Stimulated activated CD4-positive, alpha-beta T cell treated with anti-CD3 and anti-CD28 coated beads, TNF-alpha, amount 100 ng/mL, for 24 hours (primary cell): ENCODE measurements at places on chromosomes 1 and 21.
A peak's percentile ranks its signal among the peaks of the same experiment; 100 is the strongest.

GRCh38 chr1:234933475-234933874 is 195.2 kb downstream of the TOMM20 start:
- no peak for DNase-seq

- no peak for DNase-seq
Measured at GRCh38 chr1:119550381-119550780, 43.4 kb downstream of the HSD3B1 start.

DNA sequence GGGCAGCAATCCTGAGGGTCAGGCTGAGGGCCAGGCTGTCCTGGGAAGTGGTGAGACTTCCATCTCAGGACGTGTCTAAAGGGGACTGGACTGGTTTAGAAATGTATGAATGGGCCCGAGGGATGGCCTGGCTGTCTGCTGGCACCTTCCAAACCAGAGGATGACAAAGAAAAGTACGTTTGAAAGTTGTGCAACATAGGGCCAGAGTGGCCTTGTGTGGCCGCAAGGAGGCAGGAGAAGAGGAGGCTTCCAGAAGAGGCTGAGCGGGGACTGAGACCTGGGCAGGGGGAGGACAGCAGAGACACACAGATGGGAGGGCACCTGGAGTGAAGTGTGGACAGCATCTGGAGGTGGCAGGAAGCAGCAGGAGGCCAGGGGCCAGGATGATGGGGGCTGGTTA is 2.6 kb upstream of the SYTL1 start:
- no peak for DNase-seq

GRCh38 chr1:18149027-18149641 is 41.5 kb downstream of the IGSF21 start:
- no peak for DNase-seq

GRCh38 chr1:200266871-200267270 is 143.0 kb downstream of the ZNF281 start:
- no peak for DNase-seq

DNA sequence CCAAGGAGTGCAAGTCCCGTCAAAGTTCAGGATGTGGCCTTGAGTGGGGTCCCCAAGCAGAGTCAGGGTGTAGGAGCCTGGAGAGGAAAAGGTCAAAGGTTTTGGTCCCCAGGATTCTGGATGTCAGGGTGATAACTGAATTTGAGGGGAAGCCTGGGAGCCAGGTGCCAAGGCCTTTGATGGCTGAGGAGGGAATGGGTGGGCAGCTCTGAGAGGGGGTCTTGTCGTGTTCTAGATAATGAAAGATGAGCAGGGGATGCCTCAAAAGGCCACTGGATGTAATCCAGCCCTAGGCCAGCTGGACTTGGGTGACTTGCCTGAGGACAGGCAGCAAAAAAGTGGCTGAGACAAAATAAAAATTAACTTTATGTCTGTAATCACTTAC is 27.5 kb upstream of the KCNA2 start:
- no peak for DNase-seq

GRCh38 chr1:88180449-88181108 is 503.5 kb upstream of the PKN2 start:
- DNase-seq = peak; percentile 23

DNA sequence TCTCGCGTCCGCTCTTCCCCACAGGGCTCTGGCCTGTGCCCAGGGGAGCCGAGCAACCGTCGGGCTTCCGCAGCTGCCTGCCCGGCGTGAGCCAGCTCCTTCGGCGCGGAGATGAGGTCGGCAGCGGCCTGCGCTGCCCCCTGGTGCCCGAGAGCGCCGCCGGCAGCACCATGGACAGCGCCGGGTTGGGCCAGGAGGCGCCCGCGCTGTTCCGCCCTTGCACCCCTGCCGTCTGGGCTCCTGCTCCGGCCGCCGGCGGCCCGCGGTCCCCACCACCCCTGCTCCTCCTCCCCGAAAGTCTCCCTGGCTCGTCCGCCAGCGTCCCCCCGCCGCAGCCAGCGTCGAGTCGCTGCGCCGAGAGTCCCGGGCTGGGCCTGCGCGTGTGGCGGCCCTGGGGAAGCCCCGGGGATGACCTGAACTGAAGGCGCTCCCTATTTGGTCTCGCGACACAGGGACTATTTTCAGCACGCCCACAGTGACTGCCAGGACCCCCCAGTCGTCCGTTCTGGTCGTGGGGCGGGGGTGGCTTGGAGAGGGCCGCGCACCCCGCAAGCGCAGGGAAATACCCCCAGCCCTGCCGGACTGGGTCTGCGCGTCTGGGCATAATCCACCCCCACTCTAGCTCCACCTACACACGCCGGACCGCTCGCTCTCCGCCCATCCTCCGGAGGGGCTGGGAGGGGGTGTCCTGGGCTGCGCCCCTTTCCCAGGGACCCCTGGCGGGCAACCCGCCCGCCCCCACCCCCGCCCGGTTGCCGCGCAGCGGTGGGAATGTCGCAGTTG is 1.3 kb downstream of the HES3 start:
- DNase-seq = peak; percentile 56

- no peak for DNase-seq
Measured at GRCh38 chr1:63981408-63981773, 207.6 kb downstream of the ROR1 start.

- no peak for DNase-seq
Measured at GRCh38 chr1:43832255-43832654, 101.3 kb upstream of the ARTN start.

GRCh38 chr1:17953921-17954320 is 153.7 kb upstream of the IGSF21 start:
- DNase-seq = no peak

GRCh38 chr1:190176776-190177175 is 300.9 kb downstream of the BRINP3 start:
- DNase-seq = no peak

DNA sequence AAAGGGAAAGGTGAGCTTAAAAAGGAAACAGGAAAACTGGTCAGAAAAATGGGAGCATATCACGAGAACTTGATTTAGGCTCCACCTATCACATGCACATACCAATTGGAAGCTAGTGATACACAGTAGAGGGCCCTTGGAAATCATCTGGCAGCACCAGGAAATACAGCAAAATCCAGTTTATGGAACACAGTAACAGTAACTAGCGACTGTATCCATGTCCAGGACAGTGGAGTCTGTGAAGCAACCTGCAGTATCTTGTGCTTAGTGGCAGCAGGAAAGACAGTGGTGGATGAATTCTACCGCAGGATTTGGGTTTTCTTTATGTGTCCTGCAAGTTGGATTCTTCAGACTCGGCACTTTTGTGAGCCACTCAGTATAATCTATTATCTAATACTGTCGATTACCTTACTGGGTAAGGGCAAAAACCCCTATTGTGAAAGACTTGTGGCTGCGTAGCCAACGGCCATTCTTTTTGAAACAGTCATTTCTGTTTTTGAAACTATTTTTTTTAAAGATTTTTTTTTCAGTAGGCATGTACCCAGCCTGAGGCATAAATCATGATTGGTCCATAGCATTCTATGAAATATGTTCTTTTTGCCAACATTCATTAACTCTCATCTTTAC is 1.6 kb upstream of the KDM4A start:
- no peak for DNase-seq

DNA sequence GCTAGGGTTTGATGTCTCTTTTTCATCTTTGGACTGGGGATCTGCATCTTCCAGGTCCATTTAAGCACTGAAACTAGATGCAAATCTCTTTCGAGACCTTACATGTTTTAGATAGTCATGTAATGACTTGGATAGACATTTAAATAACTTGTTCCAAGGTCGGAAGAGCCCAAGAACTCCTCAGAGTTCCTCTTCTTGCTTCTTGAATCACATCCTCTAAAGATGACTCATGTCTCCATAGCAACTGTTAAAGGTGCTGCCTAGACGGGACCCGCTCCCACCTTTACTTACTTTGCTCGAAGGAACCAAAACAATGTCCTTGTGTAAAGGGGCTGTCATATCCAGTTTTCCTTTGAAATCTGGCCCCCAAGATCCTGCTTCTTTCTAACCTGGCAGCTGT is 130.0 kb downstream of the EDEM3 start:
- no peak for DNase-seq

DNA sequence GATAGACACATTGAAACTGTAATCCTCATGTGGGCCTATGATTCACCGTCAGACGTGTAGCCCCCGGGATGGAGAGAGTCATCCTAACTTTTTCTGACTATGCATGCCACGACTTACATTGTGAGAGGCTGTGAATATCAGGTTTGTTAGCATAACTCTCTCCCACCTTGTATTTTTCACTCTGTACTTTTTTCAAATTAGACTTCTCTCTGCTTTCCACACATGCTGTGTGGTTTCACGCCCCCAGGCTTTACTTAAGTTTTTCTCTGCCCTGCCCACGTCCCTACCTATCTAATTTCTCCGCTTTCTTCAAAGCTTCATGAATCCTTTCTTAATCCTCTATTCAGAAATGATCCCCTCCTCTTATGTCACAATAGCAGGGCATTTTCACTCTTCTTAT is 3.4 kb upstream of the NCAM2 start:
- DNase-seq = no peak

DNA sequence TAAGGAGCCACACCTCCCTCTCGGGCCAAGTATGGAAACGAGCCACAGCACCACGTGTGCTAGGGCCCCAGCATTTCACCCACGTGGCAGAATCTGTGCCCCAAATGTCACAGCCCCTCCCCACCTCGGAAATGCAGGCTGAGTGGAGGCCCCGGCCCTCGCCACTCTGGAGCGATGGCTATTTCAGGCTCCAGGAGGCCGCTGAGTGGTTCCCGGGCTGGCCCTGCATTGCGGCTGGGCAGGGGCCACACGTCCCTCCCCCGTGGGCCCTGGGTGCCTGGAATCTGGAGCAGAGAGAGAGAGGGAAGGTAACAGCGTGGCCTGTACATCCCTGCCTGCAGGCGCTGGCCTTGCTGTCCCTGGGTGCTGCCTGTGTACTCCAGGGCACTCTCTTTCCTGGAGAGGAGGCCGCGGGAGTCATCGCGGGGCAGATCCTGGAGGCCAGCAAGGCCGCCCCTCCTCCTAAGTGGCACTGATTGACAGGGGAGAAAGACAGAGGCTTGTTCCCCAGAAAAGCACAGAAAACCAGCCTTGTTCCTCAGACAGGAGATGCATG is 68.0 kb upstream of the TRAPPC10 start:
- DNase-seq = no peak

GRCh38 chr1:170967042-170967910 is 31.9 kb downstream of the MROH9 start:
- no peak for DNase-seq

- DNase-seq = no peak
Measured at GRCh38 chr1:53655931-53656746, 82.8 kb downstream of the GLIS1 start.

GRCh38 chr21:40841524-40842196 is 5.3 kb downstream of the DSCAM start:
- no peak for DNase-seq
